ENCODE measurements at places on chromosomes 2 and 18.

DNA sequence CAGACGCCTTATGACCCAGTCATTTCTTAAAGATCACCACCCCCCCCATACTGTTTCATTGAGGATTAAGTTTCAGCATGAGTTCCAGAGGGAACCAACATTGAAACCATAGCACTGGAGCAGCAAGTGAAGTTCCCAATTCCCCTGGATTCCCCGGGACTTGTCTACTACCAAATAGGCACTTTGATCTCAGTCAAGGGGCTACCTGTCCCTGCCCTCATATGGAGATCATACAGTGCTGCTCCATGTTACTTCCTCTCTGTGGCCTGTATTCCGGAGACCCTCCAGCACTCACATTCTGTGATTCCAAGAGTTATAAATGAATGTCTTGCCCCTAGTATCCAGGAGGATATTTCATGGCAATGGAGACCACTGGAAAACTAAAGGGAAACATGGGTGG is 42.5 kb downstream of the RNF144A start:
- no peak for DNase-seq

GRCh38 chr18:61738488-61738887 is 154.3 kb downstream of the RNF152 start:
- no peak for DNase-seq

GRCh38 chr2:234905547-234906265 is 46.1 kb upstream of the SH3BP4 start:
- no peak for DNase-seq

DNA sequence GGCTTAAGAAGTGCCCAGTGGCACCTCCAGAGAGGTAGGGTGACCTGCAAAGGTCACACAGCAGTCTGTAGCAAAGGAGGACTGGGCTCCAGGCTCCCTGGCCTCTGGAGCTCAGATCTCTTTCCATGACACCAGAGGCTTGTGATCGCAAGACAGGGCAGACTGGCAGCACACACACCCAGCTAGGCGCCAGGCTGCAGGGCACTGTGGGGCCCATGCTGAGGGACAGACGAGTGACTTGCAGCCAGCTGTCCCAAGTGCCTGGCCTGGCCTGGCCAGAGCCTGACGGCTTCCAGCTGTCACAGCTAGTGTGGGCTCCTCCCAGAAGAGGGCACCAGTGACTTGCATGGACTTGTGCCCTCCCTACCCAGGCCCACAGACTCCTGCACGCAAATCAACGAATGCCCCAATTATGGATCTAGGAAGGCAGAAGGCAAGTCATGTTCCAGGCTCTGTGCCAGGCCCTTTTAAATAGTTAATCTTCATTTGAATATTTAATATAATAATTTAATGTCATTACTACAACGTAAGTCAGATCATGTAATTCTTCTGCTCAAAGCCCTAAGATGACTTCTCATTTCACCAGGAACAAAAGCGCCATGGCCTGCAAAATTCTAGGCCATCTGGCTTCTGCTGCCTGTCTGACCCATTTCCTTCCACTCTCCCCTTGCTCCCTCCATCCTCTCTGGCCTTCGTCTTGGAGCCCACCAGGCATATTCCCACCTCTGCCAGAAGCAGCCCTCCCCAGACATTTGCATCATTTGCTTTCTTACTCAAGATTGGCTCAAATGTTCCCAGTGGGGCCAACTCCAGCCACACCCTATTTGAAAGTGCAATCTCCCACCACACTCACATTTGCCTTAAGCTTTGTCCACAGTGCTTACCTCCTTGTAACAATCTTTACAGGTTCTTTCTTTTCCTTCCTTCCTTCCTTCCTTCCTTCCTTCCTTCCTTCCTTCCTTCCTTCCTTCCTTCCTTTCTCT is 3.7 kb upstream of the SPEG start:
- DNase-seq: peak; percentile 1

GRCh38 chr2:42359304-42359964 is 1.6 kb downstream of the COX7A2L start:
- no peak for DNase-seq

Measured in NCI-H748 treated with DMSO at 0.1 percent for 48 hours (cell line).